ENCODE measurements at places on chromosomes 7 and 10.

- no peak for DNase-seq
Observed at GRCh38 chr7:87670372-87670771, 42.2 kb downstream of the RUNDC3B start.

DNA sequence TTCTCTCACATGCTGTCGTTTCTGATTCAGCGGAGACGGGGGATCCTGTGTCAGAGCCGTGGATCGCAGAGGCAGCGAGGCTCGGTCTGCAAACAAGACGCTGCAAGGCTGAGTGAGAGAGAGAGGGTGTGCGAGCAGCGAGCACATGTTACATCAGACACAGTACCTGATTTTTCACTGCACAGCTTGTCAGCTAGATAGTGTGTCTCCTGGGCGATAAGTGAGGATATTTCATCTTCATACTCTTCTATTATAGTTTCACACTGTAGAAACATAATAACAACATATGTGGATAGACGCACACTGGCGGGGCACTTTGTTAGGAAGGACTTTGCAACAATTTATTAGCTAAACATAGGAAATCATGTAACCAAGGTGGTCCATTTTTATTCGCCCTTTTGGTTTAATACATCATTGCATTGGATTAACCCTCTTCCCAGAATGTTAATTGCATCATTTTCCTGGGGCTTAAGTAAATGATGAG, 39.5 kb downstream of the CNPY1 start:
- no peak for DNase-seq

DNA sequence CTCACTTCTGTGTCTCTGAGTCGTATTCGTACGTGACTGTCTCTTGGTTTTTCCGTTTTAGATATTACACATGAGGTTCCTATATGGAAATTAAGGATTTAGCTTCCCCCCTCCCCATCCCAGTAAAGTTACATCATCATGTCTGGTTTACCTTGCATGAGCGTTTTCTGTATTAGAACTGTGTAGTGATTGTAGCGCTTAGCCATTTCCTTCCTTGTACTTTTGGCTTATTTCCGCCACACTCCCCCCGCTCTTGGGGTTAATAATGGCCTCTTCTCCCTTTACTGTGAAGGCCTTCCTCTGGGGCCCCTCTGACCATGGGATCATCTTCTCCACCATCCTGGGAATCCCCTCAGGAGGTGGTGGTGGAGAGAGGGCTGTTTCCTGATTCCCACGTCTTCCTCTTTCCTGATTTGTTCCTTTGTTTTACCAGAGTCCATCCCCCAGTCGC, 27.2 kb upstream of the AP5Z1 start:
- DNase-seq, result no peak

DNA sequence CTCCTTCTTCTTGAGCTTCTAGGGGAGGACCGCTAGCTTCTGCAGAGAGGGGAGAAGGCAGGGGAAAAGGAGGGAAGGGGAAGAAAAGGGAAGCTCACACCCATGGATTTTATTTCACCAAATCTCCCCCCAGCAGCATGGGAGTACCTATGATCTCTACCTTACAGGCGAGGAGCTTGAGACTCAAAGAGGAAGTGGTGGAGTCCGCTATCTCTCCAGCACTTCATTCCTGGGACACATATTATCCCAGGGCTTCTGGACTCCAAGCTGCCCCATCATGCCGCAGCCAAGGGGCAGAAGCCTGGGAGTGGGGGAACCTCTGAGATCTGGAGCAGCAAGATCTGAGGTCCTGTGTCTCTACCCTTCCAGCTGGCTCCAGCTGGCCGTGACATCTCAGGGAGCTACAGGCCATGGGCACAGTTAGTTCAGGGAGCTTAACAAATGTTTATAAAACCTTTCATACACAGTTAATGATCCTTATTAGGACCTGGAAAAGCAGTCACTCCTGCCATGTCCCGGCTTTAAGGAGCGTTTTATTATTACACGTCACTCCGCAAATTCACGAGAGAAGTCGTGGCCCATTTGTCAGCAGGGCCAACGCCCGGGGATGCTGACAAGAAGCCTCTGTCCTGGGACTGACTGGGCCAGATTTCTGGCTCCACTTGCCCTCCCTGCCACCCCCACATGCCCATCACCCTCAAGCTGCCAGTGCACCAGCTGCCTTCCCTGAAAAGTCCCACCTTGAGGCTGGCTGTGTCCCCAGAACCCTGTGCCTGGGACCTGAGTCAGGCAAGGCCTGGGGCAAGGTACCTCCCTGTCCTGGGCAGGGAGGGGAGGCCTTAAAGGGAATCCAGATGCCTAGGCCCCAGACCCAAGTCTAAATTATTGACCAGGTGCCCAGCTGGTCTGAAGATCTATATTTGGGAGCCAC, 132.1 kb upstream of the ZMIZ1 start:
- DNase-seq, result no peak

- no peak for DNase-seq
Observed at GRCh38 chr10:106958589-106959361, 205.7 kb downstream of the SORCS1 start.

DNA sequence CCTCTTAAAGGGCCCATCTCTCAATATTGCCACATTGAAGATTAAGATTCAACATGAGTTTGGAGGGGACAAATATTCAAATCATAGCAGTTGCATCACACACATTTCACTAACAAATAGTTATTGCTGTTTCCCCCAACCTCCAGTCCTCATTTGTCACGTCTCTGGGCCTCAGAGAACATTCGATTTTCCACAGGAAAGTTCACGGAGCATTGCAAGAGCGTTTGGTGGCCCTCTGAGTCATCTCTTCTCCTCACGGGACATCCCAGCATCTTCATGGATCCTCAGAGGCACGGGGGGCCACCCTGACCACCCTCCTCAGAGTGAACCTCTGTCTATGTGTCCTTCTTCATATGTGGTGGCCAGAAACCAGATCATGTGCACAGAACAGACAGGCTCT, 50.3 kb upstream of the CHST15 start:
- DNase-seq, result no peak

- no peak for DNase-seq
Observed at GRCh38 chr7:99734987-99735386, at the start of gene CYP3A7. Gene CYP3A7 (minus strand): TSS chr7:99735196. CDS start chr7:99735093, 103 bp downstream.

- DNase-seq, result no peak
Observed at GRCh38 chr10:117345143-117345542, 30.1 kb downstream of the PDZD8 start.

- no peak for DNase-seq
Observed at GRCh38 chr7:134654104-134654775, 7.6 kb downstream of the BPGM start.

DNA sequence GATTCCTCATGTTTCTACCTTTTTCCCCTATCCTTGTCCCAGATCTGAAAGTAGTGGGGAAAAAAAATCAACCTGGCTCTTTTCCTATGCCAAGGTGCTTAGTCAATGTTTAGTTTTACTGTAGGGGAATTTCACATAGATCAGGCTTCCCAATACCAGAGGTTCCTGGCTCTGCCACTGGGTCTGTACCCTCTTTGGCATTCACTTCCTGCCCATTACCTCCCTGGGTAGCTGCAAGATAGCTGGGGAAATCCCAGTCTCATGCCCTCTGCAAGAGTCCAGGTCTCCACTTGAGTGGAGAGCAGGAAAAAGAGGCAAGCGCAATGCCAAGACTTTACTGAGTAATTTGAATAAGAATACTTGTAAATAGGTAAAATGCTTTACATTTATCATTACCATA, 3.5 kb upstream of the BPGM start:
- DNase-seq, result no peak

- DNase-seq, result no peak
Observed at GRCh38 chr10:97063271-97063982, 122.3 kb downstream of the SLIT1 start.

DNA sequence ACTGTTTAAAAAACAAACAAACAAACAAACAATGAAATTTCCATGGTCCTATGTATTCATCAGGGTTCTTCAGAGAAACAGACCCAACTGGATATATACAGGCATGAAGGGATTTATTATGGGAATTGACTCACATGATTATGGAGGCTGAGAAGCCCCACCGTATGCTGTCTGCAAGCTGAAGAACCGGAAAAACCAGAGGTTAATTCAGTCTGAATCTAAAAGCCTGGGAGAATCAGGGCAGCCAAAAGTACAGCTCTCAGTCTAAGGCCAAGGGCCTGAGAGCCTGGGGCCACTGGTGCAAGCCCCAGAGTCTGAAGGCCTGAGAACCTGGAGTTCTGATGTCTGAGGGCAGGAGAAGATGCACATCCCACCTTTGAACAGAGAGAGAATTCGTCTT, 163.5 kb downstream of the MDFIC start:
- DNase-seq, result no peak

GRCh38 chr7:150421831-150422230, 28.6 kb upstream of the GIMAP8 start:
- DNase-seq, result no peak

DNA sequence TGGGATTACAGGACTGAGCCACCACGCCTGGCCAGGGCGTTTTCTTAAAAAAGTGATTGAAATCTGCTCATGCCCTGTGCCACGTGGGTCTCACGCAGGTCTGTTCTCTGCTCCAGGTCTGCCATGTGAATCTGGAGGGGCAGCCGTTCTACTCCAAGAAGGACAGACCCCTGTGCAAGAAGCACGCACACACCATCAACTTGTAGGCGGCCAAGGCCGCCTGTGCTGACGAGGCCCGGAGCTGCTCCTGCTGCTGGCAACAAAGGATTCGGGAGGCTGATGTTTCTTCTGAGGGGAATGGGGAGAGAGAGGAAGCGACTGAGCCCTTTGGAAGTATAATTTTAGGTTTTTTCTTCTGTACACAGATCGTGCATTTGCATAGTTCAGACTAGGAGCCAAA, 23.6 kb upstream of the BMPR1A start:
- no peak for DNase-seq

DNA sequence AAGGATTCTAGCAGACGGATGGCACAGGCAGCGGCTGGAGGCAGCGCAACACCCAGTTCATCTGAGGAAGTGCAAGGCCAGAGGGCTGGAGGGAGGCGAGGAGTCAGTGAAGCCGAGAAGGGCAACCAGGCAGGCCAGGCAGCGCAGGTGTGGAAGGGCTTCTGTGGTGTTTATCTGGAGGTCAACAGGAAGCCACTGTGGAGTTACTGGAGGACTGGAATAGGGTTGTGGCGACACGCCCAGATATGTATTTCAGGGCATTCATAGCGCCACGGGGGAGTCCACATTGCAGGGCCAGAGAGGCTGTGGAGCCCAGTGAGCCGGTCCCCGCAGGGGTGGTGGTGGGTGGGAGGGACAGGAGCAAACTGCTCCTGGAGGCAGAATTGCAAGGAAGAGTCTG, 150.6 kb downstream of the CDH23 start:
- DNase-seq, result no peak

DNA sequence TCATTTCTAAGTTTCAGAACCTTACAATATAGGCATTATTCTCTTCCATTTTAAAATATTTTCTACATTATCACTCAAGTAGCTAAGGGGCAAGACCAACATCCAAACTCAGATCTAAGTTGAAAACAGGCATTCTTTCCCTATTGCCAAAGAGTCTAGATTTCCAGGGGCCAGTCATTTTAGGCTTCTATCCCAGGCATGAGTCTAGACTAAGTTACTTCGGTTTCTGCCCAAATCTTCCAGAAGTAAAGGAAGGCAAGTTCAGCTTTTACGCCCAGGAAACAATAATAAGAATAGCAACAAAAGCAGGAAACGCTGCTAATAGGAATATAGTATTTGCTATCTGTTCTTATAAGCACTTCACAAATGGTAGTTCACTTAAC, 189.9 kb downstream of the DGKI start:
- DNase-seq, result no peak

DNA sequence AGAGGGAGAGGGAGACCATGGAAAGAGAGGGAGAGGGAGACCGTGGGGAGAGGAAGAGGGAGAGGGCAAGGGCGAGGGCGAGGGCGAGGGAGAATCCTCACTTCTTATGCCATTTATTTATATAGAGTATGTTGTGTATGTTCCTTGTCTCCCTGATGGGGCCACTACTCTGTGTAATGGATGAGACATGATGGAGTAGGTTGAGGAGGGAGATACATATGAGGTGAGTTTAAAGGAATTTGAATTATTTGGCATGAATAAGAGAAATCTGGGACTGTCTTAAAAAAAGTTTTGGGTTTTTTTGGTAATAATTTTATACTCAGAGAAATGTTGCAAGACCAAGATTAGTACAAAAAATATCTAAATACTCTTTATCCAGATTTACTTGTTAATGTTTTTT, 20.1 kb downstream of the CCSER2 start:
- peak; percentile 38 for DNase-seq

DNA sequence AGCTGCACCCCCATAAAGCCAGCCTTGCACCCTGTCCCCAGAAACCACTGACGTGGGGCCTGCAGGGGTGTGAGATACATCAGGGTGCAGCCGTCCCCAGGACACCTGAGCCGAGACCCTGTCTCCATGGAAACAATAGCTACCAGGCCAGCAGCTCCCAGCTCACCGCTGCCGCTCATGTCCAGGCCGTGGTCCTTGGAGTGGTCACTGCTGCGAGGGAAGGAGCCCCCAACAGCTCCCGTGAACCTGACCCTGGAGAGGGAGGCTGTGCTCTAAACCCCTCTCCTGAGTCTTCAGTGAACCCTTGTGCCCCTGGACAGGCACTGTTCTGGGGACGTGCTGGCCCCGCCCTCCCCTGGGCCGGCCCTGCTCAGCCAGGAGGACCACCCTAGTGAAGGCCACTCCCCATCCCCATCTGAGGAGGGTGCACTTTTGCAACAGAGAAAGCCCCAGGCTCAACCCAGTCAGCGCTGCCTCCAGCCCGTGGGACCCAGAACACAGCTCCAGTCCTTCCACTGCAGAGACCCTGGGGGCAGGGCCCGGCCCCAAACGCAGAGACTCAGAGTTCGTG, 19.6 kb upstream of the INPP5A start:
- no peak for DNase-seq

- no peak for DNase-seq
Observed at GRCh38 chr7:144517749-144518148, 114.3 kb upstream of the NOBOX start.

- DNase-seq, result peak; percentile 75
Observed at GRCh38 chr7:1192171-1192676, 32.2 kb upstream of the ZFAND2A start.

- no peak for DNase-seq
Observed at GRCh38 chr7:21059069-21059468, 272.4 kb upstream of the SP8 start.

DNA sequence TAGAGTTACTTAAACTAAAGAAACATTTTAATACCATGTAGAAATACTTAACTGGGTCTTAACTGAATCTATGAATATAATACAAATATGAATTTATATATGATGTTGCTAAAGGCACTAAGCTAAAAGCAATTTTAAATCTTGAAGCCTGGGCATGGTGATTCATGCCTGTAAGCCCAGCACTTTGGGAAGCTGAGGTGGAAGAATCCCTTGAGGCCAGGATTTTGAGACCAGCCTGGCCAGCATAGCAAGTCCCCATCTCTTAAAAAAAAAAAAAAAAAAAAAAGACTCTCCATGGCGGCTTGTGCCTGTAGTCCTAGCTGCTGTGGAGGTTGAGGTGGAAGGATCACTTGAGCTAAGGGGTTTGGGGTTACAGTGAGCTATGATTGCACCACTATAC, 95.3 kb downstream of the CCSER2 start:
- no peak for DNase-seq

Data from RKO (cell line).